Amniotic epithelial cell (primary cell): ENCODE measurements at places on chromosomes 11 and 22.
A peak's percentile ranks its signal among the peaks of the same experiment; 100 is the strongest.

GRCh38 chr22:30921108-30921507, 47.5 kb downstream of the MORC2 start:
- DNase-seq, result no peak

DNA sequence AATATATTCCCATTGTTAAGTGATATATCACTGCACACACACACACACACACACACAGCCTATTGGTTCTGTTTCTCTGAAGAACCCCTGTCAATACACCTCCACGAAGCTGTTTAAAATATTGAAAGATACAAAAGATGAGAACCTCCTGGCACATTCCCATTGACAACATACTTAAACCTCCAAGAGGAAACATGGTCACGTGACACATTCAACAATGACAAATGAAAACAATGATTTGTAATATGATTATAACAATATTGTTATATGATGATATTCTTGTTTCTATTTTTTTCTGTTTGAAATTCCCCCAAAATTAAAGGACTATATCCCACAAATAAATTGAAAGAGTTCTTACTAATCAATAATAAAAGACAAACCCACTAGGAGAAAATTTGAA, 1344.9 kb downstream of the BRD1 start:
- DNase-seq, result no peak

DNA sequence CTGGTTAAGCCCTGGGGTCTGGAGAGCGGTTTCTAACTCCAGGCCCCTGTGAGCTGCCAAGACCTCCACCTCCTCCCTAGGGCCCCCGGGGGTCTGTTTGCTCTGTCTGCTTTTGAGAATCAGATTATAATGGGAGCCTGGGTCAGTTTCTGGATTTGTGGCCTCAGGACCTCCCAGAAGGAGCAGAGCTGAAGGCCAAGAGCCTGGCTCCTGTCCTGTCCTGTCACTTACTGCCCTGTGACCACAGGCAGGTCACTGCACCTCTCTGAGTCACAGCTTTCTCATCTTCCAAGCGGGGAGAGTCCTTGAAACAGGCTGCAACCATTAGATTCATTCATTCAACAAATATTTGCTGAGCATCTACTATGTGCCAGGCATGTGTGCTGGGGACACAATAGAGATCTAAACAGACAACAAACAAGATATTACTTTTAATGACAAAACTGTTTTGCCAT, 87.3 kb upstream of the FGF3 start:
- no peak for DNase-seq

DNA sequence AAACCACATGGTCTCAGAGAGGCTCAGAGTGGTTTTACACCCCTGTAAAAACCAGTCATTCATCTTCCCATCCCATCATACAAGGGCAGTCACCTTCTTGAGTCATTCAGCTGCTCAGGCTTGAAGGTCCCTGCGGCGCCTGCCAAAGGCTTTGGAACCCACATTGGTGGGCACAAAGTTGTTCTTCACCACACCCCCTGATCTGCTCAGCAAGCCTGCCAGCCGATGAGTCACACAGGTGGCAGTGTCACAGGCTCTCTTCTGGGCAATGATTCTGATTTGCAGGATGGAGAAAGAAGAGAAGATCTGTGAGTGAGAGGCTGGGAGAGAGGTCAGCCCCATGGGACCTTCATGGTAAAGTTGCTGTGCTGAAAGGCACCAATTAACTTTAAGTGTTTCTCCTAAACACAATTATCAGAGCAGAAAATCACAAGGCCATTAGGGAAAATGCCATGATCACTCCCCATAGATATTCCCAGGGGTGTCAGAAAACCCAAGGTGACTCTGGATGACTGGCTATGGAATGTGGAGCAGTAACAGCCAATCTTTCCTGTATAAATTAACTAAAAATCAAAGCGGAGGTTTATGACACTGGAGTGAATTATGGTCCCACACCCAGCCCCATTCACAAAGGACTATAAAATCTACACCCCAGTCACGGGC, 4.4 kb downstream of the CALCA start:
- DNase-seq, result no peak

DNA sequence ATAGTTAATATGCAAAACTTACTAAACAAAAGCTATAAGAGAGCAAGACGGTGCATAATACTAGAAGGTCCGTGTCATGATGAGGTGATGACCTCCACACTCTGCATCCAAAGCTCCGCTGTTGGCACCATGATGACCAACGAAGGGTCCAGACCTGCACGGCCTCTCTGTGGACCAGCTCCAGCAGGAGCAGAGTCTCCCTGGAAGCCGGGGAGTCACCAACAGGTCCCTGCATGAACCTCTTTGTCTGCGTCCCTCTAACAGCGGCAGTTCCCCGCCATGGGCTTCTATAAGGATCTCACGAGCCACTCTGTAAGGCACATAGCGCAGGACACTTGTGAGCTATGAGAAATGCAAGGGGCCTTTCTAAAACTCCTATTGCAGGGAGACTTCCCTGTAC, 517.3 kb downstream of the BRD1 start:
- DNase-seq, result no peak

- DNase-seq, result peak; percentile 82
Measured at GRCh38 chr11:94774345-94774744, 6.2 kb downstream of the AMOTL1 start.

DNA sequence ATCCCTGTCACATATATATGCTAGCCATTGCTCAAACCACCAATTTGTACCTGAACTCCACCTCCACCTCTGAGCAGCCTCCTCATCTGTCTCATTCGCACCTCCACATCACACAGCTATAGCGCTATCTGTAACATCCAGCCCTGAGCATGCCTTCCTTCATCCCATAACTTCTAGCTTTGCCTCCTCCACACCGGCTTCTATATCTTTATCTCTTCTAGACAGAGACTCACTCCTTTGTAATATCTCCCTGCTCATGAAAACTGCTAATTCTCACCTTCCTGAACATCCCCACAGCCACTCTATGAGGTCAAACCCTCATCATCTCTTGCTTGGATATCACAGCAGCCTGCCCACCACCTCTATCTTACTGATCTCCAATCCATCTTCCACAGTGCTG, 5.9 kb downstream of the SIAE start:
- DNase-seq, result no peak
